ENCODE measurements at places on chromosomes 7 and 10. TPM values are rescaled to one million over a fixed set of nuclear protein-coding genes. Genes with fewer than 3 reads are reported as not detected.

DNA sequence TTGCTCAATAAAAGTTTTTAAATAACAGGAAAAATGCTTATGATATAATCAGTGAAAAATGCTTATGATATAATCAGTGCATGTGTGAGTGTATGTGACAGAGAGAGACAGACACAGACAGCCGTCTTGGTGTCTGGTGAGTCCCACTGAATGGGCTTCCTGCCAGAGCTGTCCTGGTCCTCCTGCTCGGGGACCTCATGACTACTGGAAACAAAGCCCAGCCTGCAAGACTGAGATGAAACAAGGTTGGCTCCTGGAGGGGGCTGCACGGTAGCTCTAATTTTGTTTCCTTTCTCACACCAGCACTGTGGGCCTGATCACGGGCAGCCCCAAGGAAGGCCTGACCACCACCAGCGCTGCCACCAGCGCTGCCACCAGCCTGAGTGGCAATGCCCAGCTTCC is 57.3 kb downstream of the NRP1 start:
- DNase-seq: peak; percentile 78

GRCh38 chr7:95531605-95532219 is 46.0 kb downstream of the ASB4 start:
- DNase-seq: no peak

GRCh38 chr10:67602268-67602950 is 93.6 kb downstream of the CTNNA3 start:
- no peak for DNase-seq

The CRYGN gene
- total RNA-seq: not detected

GRCh38 chr10:122561212-122561611 is 658 bp downstream of the DMBT1 start:
- DNase-seq: no peak

GRCh38 chr10:5466451-5467206 is 32.7 kb downstream of the CALML5 start:
- no peak for DNase-seq

DNA sequence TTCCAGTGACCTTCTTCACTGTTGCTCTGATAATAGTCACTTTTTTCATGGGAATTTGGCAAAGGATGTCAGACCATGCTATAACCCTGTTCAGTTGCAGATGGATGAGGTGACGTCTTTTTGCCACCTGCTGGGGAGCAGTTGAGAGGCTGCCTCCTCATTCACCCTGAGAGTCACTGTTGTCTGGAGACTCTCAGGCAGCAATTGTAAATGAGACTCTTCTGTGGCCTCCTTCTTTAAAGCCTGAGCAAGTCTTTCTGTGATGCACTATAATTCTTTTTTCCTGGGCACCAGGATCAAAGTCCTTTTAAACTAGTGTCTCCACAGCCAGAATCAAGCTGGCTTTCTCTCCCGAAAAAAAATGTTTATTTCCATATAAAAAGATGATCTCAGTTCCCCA is 345.1 kb downstream of the ARL4A start:
- DNase-seq: no peak

The DPP6 gene
- total RNA-seq: 0.19 TPM

DNA sequence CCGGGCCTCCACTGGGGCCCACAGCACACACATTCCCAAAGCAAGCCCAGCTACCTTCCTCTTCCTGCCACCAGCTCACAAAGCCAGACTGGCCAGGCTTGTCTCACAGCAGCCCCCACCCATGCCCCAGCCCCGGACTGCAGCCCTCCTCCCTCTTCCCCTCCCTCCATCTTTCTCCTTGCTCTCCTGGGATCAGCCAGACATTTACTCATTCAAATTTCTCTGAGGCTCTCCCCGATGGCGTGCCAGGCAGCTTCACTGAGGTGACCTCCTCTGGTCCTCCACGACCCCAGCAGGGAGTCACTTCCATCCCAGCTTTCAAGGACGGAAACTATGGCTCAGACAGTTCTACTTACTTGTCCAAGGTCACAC is 187.5 kb downstream of the GRID1 start:
- no peak for DNase-seq

Measured in Right ventricle myocardium inferior (tissue), 1 donor.